Left renal pelvis (tissue), 4 donors: ENCODE measurements at places on chromosomes 2 and 18.

- DNase-seq, result no peak
Measured at GRCh38 chr18:69597561-69597960, 196.9 kb downstream of the DOK6 start.

DNA sequence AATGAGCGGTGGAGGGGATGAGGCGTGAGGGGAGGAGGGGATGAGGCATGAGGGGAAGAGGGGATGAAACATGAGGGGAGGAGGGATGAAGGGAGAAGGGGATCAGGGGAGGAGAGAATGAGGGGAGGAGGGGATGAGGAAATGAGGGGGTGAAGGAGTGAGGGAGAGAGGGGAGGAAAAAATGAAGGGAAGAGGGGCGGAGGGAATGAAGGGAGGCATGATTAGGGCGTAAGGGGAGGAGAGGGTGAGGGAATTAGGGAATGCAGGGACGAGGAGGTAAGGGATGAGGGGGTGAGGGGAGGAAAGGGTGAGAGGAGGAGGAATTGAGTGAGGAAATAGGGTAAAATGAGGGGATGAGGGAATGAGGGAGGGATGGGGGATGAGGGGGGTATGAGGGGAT is 40.5 kb downstream of the AQP12A start:
- no peak for DNase-seq

- no peak for DNase-seq
Measured at GRCh38 chr18:33836564-33836963, 258.5 kb downstream of the ASXL3 start.

DNA sequence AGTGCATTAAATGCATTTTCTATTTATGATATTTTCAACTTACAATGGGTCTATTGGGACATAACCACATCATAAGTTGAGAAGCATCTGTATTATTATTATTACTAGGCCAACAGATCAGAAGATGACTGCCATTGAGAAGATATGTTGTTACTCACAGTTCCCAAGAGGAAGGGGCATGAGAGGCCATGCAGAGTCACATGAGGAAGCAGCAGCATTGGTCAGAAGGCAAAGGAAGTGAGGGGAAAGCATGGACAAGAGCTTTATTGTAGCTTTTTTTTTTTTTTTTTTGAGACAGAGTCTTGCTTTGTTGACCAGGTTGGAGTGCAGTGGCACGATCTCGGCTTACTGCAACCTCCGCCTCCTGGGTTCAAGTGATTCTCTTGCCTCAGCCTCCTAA is 66.2 kb upstream of the LCLAT1 start:
- DNase-seq, result no peak
